CD8-positive, alpha-beta memory T cell (primary cell): ENCODE measurements at places on chromosomes 5 and 9. TPM values are rescaled to one million over a fixed set of nuclear protein-coding genes. Genes with fewer than 3 reads are reported as not detected.

DNA sequence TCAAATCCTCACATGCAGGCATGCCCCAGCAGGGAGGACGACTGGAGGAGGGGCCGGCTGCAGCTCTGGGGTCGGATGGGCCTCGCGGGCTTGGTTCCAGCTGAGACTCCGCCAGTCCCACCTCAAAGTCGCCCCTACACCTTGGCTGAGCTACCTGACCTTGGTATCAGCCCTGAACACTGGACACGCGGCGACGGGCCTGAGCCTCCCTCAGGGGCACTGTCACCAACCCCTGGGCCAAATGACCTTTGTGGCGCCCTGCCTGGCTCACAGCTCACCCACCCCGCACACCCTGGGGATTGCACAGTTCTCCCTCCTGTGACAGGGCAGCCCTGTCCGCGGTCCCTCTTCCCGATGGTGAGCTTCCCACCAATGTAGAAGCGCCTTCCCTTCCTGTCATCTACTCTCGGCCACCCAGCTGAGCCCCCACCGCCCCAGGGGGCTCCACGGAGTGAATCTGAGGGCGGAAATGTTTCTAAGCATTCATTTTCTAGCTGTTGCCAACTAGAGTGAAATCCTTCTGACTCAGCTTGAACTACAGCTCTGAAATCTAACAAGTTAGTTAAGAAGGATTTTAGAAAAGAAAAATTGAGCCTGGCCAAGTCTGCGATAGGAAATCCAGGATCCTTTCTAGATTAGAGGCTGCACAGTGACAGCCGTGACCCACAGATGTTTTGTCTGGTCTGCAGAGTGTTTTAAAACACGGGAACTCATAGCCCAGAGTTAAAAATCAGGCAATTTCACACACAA is 138.9 kb upstream of the PHYKPL start:
- no peak for DNase-seq

DNA sequence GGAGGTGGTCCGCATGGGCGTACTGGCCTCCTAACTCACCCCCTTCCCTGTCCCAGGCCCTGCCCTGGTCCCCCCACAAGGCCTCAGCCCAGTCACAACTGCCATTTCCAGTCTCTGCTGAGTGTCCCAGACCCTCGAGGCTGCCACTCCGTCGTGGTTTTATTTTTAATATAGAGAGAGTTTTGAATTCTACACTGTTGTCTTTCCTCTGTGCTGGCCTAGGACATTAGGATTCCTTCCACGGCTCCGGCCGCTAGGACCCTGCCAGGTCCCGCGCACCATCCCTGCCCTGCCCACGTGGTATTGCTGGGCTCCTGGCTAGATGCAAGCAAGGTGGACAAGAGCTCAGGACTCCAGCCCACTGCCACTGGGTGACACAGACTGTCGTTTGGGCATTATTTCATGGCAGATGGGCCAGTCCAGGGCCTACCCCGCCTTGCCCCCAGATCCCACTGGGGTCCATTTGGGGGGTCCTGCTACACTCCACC is 53.3 kb downstream of the SAR1B start:
- DNase-seq: no peak

DNA sequence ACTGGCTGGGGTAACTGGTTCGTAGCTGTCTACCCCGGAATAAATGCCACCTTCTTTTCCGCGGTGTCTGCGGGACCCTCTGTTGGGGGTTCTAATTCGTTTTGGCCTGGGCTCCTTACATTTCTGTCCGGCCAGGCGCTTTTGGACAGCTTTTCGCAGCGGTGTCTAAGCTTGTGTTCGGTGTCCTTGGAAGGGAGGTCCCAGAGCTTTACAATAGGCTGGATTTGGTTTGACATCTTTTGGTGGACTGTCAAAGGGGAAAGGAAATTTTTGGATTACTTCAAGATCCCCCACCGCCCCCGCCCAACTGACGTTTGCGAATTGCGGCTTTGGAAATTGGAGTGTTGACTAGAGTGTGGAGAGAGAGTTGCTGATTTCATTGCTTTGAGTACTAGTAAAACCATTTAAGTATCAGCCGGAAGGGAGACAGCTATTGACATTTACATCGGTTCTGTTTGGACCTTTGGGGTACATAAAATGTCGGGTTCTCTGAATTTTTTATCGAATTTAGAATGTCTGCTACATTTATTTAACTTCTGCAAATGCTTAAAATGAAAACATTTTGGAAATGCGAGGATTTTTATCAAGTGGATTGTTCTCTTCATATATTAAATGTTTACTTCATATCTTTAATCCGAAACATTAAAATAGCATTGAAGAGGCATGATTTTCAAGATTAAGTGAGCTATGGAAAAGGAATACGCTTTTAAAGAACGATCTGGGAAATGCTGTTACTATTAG is 4.7 kb upstream of the PURA start:
- DNase-seq: no peak

- DNase-seq: no peak
Observed at GRCh38 chr5:16863469-16863946, 72.6 kb downstream of the MYO10 start.

DNA sequence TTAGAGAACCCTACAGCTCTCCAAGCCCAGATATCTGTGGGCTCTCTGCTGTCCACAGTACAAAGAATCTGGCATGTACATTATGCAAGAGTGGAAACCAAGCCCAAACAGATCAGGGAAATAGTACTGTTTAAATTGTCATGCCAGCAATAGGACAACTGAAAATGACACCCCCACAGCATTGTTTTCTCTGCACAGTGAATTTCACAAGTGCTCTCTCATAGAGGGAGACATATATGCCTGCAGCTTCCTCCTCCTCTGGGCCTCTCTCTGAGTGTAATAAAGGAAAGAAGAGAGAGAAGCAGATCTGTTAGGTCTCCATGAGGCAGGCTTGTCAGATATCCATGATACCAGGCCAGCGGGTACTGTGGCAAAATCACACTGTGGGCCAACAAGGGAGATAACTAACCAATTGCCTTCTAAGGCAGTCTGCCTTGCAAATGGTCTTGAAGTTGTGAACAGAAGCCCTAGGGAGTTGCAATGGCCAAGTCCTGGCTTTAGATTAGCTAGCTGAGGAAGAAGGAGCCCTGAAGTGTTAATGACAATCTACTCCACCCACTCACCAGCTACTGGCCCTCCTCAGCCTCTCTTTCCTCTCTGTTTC is 54.4 kb upstream of the JMY start:
- DNase-seq: no peak

DNA sequence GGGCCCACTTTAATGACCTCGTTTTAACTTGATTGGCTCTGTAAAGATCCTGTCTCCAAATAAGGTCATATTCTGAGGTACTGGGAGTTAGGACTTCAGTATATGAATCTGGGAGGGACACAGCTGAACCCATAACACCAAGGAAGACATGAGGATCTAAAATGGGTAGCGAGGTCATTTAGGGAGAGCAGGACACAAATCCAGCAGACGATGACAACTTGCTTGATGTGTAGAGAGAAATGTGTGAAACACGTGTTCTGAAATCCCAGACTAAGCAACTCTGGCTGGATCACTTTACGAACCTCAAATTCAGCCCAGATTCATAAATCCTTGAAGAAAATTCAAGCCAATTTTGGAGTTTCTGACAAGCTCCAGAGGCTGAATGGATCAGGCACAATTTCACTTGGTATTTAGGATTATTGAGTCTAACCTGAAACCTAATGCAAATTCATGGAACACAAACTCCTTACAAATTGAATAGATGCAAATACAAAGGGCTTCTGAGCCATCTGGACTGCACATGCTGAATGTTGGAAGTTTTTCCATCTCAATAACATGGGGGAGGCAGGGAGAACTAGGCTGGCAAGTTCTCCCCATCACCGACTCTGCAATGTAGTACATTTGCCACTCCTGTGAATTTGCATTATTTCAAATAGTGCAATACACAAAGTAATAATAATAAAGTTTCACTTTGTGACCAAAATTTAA is 74.0 kb upstream of the SLC30A5 start:
- DNase-seq: no peak

DNA sequence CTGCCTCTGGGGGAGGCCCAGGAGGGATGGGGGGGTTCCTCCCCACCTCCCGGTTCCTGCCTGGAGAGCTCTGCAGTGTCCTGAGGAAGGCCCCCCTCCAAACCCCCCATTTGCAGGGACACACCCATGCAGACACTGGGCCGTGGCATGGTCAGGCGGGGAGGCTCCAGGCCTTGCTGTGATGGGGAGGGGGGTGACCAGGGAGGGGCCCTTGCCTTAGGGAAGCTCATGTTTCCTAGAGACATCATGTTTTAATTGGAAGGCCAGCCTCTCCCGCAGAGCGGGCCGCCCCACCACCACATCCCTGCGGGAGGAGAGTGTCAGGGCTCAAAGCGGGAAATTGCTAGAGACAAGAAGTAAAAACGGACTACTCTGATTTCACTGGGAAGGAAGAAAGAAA is 12.0 kb downstream of the PRRX2 start:
- DNase-seq: no peak

DNA sequence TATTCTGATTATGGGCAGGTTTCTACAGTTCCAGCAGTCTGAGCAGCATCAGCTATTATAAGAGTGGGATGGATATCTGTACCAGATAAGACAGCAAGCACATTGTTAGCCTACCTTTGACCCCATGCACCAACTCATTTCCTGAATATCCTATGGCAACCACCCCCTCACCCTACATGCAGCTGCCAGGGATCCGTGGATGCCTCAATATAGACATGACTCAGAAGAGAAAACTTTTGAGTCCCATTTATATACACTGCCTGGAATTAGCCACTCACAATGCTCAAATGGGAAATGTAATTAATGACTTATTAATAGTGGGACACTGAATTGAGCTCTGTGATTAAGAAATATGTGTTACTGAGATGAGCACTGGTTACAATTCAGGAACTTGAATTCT is 124.4 kb downstream of the SSBP2 start:
- DNase-seq: no peak

- DNase-seq: no peak
Observed at GRCh38 chr9:96376891-96377874, 6.3 kb downstream of the SLC35D2 start.

- DNase-seq: no peak
Observed at GRCh38 chr5:35066260-35066795, 18.6 kb upstream of the AGXT2 start.

DNA sequence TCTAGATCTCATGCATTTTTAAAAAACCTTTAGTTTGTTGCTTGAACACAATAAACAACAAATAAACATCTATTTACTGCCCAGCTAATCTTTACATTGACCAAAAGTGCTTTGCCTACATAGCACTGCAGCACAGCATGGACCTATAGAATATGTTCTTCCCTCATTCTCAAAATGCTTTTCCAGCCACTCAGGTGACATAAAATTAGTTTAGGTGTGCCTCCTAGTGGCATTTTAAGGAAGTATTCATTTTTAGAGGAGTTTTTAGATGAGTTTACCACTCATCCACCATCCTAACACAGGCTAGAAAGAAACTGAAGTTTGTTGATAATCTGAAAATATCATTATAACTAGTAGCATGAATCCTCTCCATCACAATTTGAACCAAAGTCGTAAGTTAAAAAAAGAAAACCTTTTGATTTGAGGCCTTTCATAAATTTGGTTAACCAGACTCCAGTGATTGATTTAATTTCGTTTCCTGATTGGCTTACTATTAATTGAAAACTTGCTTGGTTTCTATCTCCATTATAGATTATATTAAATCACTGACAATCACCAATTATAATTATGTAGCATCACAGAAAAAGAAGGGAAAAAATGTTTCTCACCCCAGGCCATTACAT is 12.6 kb downstream of the PLGRKT start:
- peak; percentile 36 for DNase-seq

DNA sequence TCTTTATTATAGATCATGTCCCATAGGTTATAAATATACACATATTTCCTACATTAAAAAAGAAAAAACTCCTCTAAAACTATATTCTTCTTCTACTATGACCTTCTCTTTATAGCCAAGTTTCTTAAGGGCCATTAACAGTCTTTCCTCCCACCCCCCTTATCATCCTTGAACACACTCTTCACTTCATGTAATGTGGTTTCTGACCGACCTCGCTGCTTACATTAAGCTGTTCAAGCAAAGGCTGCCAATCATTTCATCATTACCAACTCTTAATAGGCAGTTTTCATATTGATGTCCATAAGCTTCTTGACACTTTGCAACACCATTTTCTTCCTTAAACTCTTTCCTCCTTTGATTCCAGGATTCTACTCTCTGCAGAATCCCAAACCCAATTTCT is 283.0 kb upstream of the PCSK5 start:
- DNase-seq: no peak

GRCh38 chr9:91474656-91475055 is 51.0 kb upstream of the NFIL3 start:
- no peak for DNase-seq

GRCh38 chr5:150294551-150295071 is 5.0 kb upstream of the CAMK2A start:
- no peak for DNase-seq

DNA sequence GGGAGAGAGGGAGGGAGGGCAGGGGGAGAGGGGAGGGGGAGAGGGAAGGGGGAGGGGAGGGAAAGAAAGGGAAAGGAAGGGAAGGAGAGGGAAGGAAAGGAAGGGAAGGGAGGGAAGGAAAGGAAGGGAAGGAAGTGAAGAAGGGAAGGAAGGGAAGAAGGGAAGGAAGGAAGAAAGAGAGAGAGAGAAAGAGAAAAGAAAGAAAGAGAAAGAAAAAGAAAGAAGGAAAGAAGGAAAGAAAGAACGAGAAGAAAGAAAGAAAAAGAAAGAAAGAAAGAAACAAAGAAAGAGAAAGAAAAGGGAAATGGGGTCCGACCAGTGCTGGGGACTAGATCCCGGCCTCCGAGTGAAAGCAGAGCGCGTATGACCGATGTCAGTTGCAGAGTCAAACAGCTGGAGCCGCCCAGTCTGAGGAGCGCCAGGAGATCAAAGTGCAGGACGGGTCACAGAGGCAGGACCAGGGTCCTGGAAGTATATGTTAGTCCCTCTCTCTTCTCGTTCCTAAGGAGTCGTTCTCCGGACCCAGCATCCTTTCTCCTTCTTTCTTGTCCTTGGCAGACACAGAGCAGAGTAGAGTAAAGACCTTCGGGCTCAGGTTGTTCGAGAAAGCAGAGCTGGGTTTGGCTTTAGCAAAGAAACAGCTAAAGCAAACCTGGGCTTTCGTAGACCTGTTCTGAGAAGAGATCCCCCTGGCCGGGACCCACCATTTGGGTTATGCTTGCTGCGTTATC is 305.4 kb upstream of the MSX2 start:
- peak; percentile 3 for DNase-seq

The MAMDC4 gene
- not detected for polyA plus RNA-seq

The WWC1 gene
- polyA plus RNA-seq: 0.52 TPM

The PTGDS gene
- 5.5 TPM for polyA plus RNA-seq

The TBC1D2 gene
- polyA plus RNA-seq: 5.6 TPM

The KCNIP1 gene
- not detected for polyA plus RNA-seq

The HK3 gene
- not detected for polyA plus RNA-seq
